ENCODE measurements at places on chromosomes 1 and 21. TPM values are rescaled to one million over a fixed set of nuclear protein-coding genes. Genes with fewer than 3 reads are reported as not detected.
A peak's percentile ranks its signal among the peaks of the same experiment; 100 is the strongest.

The CRP gene
- total RNA-seq, result not detected

The SRRM1 gene
- 106 TPM for total RNA-seq

The FOXO6 gene
- total RNA-seq, result 0.75 TPM

The RGSL1 gene
- total RNA-seq, result not detected

The GPR161 gene
- total RNA-seq, result 7.2 TPM

The TRIM67 gene
- total RNA-seq, result 0.03 TPM

The SFN gene
- 202 TPM for total RNA-seq

GRCh38 chr1:55399346-55399745 lies 184.2 kb upstream of the USP24 start:
- no peak for DNase-seq

DNA sequence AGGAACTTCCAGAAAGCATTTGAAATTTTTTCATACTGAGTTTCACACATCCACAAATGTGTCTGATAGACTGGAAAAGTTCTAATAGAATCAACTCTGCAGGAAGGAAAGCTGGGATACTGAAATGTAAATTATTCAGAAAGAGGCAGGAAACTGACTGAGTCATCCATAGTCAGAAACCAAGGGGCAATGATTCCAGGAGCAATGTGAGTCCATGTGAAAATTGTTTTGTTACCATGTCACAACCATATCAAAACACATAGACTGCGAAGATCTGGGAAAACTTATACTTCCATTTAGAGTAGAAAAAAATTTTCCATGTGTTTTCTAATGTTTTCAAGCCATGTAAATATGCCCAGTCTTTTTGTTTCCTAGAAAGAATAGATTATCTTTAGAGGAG lies 142.3 kb upstream of the TMPRSS15 start:
- DNase-seq, result no peak

GRCh38 chr1:217027403-217028080 lies 304.3 kb upstream of the ESRRG start:
- DNase-seq, result no peak

DNA sequence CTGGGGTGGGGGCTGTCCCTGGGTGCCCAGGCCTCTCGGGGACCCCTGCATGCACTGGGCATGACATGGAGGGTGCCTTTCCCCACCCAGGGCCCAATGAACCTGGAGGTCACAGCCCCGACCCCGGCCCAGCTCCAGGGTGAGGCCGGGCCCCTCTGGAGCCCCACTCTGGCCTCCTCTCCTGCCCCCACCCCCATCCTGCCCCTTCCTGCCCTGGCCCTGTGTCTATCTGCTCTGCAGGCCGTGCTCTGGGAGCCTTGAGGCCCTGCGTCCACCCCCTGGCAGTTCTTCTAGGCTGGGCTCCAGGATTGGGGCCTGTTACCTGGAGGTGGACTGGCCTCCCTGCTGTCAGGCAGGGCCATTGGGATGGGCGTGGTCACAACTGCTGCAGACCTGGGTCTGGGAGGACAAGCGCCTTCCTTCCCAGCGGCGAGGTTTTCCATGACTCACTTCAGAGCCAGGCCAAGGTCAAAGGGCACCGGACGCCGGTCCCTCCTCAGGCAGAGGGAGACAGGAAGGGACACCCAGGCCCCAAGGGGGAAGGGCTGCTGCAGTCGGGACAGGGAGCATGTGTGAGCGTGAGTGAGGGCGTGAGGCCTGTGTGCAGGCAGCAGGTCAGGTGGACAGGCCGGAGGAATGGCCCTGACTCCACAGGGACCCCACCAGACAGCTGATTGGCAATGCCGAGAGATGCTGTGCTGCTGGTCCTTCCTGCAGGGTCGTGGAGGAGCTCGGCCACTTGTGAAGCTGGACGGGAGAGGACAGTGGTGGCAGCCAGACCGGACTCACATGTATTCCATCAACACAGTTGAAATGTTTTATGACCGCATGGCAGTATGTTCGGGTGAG lies 31.1 kb upstream of the POFUT2 start:
- peak; percentile 22 for DNase-seq
